ENCODE measurements at places on chromosomes 1 and 21. TPM values are rescaled to one million over a fixed set of nuclear protein-coding genes. Genes with fewer than 3 reads are reported as not detected.

Gene RAB25
- not detected for total RNA-seq

Gene TRAF3IP3
- total RNA-seq, result 1.7 TPM

Gene ZNF593OS
- total RNA-seq, result not detected

Gene SPTA1
- total RNA-seq, result not detected

Gene C1orf94
- total RNA-seq, result not detected

Gene LRRC71
- total RNA-seq, result not detected

Gene TNFRSF1B
- 15.5 TPM for total RNA-seq

DNA sequence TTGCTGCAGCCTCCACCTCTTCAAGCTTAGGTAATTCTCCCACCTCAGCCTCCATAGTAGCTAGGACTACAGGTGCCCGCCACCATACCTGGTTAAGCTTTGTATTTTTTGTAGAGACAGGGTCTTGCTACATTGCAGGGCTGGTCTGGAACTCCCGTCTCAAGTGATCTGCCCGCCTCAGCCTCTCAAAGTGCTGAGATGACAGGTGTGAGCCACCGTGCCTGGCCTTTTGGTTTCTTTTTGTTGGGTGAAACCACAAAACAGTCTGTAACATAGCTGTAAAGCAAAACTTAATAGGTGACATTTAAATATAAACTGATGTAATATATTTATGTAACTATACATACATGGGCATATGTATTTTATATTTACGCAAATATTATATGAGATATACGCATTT lies 3.1 kb upstream of the DNAJC11 start:
- no peaks in the 10 kb centered on the region for H3K4me1 ChIP-seq
- no peaks in the 10 kb centered on the region for H3K27me3 ChIP-seq
- H3K36me3 ChIP-seq, result no peaks in the 10 kb centered on the region
- H3K4me3 ChIP-seq, result no peak overlapping the region
- no peak for DNase-seq

DNA sequence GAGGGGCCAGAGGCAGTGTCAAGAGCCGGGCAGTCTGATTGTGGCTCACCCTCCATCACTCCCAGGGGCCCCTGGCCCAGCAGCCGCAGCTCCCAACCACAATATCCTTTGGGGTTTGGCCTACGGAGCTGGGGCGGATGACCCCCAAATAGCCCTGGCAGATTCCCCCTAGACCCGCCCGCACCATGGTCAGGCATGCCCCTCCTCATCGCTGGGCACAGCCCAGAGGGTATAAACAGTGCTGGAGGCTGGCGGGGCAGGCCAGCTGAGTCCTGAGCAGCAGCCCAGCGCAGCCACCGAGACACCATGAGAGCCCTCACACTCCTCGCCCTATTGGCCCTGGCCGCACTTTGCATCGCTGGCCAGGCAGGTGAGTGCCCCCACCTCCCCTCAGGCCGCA lies at the start of gene BGLAP:
Gene BGLAP (plus strand): TSS at position 259 of the 400 bp plus-strand sequence. CDS start 48 bp downstream, at position 307.
- DNase-seq, result no peak
- H3K4me1 ChIP-seq, result peaks cover 10% of the 10 kb centered on the region
- peaks cover 19% of the 10 kb centered on the region for H3K36me3 ChIP-seq
- peaks cover 15% of the 10 kb centered on the region for H3K27me3 ChIP-seq
- H3K4me3 ChIP-seq, result no peak within 1 kb of the TSS
- no peak within 1 kb of the TSS for H3K27ac ChIP-seq

- no peak for DNase-seq
- no peaks in the 10 kb centered on the region for H3K27me3 ChIP-seq
- H3K4me3 ChIP-seq, result no peak overlapping the region
- no peak overlapping the region for H3K27ac ChIP-seq
- H3K4me1 ChIP-seq, result no peaks in the 10 kb centered on the region
These were observed 33.5 kb upstream of the MTR start for GRCh38 chr1:236761397-236762132.

- H3K4me1 ChIP-seq, result peaks cover 10% of the 10 kb centered on the region
- DNase-seq, result no peak
These were observed 22.6 kb downstream of the ANKRD13C start for GRCh38 chr1:70331962-70332361.

- no peak for DNase-seq
- no peaks in the 10 kb centered on the region for H3K27me3 ChIP-seq
- H3K36me3 ChIP-seq, result no peaks in the 10 kb centered on the region
These were observed 289.6 kb upstream of the ST6GALNAC5 start for GRCh38 chr1:76577525-76578185.

GRCh38 chr1:203490607-203491006 lies 3.3 kb upstream of the OPTC start:
- DNase-seq, result no peak
- no peaks in the 10 kb centered on the region for H3K4me1 ChIP-seq
- H3K36me3 ChIP-seq, result peaks cover 21% of the 10 kb centered on the region
- H3K4me3 ChIP-seq, result no peak overlapping the region
- H3K27ac ChIP-seq, result peak overlapping the region; percentile 96
- no peaks in the 10 kb centered on the region for H3K27me3 ChIP-seq

GRCh38 chr1:167938080-167938636 lies 1.3 kb upstream of the MPC2 start:
- no peaks in the 10 kb centered on the region for H3K27me3 ChIP-seq
- no peaks in the 10 kb centered on the region for H3K36me3 ChIP-seq
- peaks cover 54% of the 10 kb centered on the region for H3K4me1 ChIP-seq
- H3K4me3 ChIP-seq, result peak overlapping the region; percentile 91

DNA sequence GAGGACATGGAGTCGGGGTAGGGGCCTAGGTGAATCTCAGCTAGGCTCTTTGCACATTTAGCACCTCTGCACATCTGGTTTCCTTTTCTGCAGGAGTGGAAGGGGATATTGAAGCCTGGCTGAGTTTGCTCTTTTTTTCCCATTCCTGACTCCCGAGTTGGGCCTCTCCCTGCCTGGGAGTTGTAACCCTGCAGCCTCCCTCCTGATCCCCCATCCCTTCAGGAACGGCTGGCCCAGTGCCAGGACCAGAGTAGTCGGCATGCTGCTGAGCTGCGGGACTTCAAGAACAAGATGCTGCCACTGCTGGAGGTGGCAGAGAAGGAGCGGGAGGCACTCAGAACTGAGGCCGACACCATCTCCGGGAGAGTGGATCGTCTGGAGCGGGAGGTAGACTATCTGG lies 836 bp downstream of the OLFML3 start:
- H3K4me3 ChIP-seq, result peak overlapping the region; percentile 50
- H3K36me3 ChIP-seq, result peaks cover 4% of the 10 kb centered on the region
- H3K4me1 ChIP-seq, result peaks cover 92% of the 10 kb centered on the region
- H3K27me3 ChIP-seq, result no peaks in the 10 kb centered on the region
- DNase-seq, result peak; percentile 91

GRCh38 chr1:200223207-200223606 lies 186.6 kb downstream of the ZNF281 start:
- H3K27me3 ChIP-seq, result no peaks in the 10 kb centered on the region

GRCh38 chr1:28195780-28196179 lies 19.3 kb upstream of the PTAFR start:
- peaks cover 33% of the 10 kb centered on the region for H3K36me3 ChIP-seq
- no peaks in the 10 kb centered on the region for H3K4me1 ChIP-seq
- no peak for DNase-seq
- no peak overlapping the region for H3K27ac ChIP-seq
- no peaks in the 10 kb centered on the region for H3K27me3 ChIP-seq
- H3K4me3 ChIP-seq, result no peak overlapping the region

DNA sequence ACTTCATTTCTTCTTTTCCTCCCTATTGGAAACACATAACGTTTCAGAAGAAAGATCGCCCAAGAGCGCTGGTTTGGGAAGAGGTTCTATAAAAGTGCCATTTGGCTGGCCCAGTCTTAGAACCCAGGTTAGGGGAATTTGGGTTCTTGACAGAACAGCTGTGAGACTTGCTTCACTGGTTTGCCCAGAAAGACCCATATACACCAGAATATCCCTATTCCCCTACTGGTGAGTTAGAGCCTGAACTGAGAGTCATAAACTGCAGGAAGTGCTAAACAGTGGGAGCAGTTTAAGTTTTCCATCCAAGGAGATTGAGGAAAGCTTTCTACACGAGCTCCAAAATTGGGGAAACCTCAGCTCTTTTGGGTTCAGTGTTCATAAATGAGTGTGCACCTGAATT lies 275.2 kb downstream of the VAV3 start:
- no peaks in the 10 kb centered on the region for H3K27me3 ChIP-seq
- no peak overlapping the region for H3K4me3 ChIP-seq
- H3K36me3 ChIP-seq, result no peaks in the 10 kb centered on the region
- peaks cover 30% of the 10 kb centered on the region for H3K4me1 ChIP-seq
- DNase-seq, result no peak
- H3K27ac ChIP-seq, result peak overlapping the region; percentile 66

DNA sequence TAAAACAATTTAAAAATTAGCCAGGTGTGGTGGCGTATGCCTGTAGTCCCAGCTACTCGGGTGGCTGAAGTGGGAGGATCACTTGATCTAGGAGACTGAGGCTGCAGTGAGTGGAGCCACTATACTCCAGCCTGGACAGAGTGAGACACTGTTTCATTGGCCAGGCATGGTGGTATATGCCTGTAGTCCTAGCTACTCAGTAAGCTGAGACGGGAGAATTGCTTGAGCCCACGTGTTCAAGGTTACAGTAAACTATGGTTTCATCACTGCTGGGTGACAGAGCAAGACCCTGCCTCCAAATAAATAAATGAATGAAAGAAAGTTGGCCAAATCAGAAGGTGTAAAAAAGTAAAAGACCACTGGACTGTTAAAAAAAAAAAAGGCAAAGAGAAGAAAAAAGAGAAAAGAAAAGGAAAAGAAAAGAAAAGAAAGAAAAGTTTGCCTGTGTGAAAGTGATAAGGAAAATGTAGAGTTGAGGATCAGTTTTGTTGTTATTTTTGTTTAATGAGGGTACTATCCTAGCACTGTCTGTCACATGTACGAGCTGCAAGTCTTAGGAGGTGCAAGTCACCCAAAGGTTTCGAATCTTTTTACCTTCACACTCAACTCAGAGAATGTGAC lies 52.3 kb downstream of the LUZP1 start:
- H3K4me3 ChIP-seq, result no peak overlapping the region
- DNase-seq, result no peak
- H3K27ac ChIP-seq, result no peak overlapping the region
- H3K27me3 ChIP-seq, result no peaks in the 10 kb centered on the region

DNA sequence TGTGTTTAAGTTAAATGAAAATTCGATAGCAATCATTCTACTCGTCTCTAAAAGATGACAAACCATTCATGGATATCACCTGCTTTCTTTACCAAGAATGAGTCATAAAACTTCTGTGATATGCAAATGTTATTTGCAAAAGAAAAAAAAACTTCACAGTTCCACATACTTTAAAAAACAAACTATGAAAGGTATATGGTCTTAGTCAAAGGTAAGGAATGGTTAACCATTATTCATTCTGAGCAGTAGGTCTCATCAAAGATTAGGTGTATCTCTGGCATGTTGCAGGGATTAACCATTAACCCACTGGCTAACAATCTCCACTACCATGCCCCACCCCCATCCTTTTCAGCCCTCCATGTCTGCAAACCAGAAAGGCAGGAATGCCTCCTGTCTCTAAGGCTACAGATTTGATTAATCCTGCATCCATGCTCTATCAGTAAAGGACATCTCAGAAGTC lies 44.4 kb downstream of the PTPN14 start:
- H3K27me3 ChIP-seq, result no peaks in the 10 kb centered on the region
- no peak overlapping the region for H3K27ac ChIP-seq
- no peak overlapping the region for H3K4me3 ChIP-seq
- peaks cover 25% of the 10 kb centered on the region for H3K4me1 ChIP-seq

Measured in sigmoid colon (tissue), 7 donors.